Fibroblast of skin of left biceps (primary cell): ENCODE measurements at places on chromosomes 12 and 14.

- DNase-seq = no peak
Measured at GRCh38 chr12:109475993-109476806, 900 bp downstream of the KCTD10 start.

DNA sequence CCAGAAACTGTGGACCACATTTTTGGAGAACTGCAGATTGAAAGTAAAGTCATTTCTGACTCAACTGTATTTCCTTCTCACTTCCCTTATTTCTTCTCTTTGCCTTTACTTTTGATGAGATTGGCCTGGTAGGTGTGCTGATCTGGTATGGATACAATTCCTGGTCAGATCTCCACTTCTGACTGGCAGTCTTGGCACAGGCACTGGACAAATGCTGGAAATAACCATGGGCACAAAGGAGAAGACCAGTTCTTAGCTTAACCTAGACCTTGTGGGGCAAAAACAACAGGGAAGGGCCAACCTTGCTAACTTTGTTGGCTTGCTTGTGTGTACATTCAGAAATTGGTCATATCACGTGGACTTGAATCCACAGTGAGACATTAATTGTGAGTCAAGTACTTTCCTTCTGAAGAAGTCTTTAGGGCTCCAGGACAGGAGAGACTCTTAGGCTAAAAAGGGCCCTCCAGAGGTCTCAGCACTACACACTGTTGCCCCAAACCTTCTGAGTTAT lies 75.0 kb downstream of the DIP2B start:
- no peak for DNase-seq

GRCh38 chr12:38465020-38465419 lies 148.4 kb downstream of the ALG10B start:
- DNase-seq = no peak

- DNase-seq = no peak
Measured at GRCh38 chr14:104657101-104657524, 32.3 kb upstream of the INF2 start.

GRCh38 chr14:30834353-30834752 lies 40.0 kb upstream of the COCH start:
- no peak for DNase-seq

GRCh38 chr14:76780360-76780759 lies 19.1 kb downstream of the VASH1 start:
- DNase-seq = no peak

DNA sequence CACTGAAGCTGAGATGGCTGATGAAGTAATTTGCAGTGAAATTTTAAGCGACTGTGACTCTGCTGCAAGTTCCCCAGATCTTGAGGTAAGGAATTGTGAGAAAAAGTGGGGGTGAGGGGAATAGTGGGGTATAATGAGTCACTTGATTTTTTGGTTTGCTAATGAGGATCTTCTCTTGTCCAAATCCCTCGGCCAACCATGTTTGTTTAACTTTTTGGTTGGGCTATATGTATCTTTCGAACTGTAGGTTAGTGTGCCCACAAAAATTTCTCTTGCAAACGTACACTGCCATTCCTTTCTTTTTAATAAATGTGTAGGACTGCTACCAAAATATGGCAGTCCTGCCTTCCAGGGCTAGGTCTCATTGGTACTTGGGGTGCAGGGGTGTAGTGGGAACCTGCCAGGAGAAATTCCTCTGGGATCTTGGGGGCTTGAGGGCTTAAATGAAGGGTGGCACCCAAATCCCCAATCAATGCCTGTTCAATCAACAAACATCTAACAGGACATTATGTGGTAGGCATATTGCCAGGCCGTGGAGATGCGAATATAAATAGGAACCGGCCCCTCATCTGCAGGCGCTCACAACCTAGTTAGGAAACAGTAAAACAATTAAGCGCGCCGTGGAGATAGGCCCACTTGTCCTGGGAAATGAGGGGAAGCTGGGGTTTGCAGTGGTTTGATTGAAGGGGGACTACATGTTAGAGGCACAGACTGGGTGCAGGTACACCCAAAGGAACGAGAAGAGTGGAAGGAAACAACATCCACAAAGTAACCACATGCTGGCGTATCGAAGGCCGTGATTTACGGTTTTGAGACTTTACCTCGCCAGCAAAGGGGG lies 1.3 kb upstream of the PABPN1 start:
- no peak for DNase-seq

DNA sequence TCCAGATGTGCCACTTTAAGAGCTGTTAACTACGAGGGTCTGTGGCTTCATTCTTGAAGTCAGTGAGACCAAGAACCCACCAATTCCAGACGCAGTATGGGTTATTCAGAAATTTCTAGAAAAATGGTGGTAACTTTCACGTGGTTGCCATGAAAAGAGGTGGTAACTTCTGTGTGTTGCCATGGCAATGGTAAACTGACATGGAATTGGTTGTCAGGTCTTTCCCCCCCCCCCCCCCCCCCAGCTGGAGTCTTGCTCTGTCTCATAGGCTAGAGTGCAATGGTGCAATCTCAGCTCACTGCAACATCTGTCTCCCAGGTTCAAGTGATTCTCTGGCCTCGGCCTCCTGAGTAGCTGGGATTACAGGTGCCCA lies 18.8 kb upstream of the VWF start:
- no peak for DNase-seq
